ENCODE measurements at places on chromosomes 16 and 17. TPM values are rescaled to one million over a fixed set of nuclear protein-coding genes. Genes with fewer than 3 reads are reported as not detected.

USP43 gene
- total RNA-seq, result 6.5 TPM

IFT20 gene
- total RNA-seq, result 89.9 TPM

KRT20 gene
- 0.53 TPM for total RNA-seq

WFIKKN2 gene
- not detected for total RNA-seq

ZPBP2 gene
- total RNA-seq, result not detected

RTN4RL1 gene
- 0.54 TPM for total RNA-seq

CDT1 gene
- total RNA-seq, result 97.7 TPM

ALOXE3 gene
- not detected for total RNA-seq

CCL3 gene
- total RNA-seq, result not detected

NXPH3 gene
- 1.7 TPM for total RNA-seq

TERB1 gene
- total RNA-seq, result not detected

NPIPB6 gene
- 1.4 TPM for total RNA-seq

ABCA8 gene
- total RNA-seq, result 0.91 TPM

ERBB2 gene
- total RNA-seq, result 124 TPM

TNP2 gene
- total RNA-seq, result not detected

All from Caco-2 (cell line).